ENCODE measurements at places on chromosomes 6 and 20. TPM values are rescaled to one million over a fixed set of nuclear protein-coding genes. Genes with fewer than 3 reads are reported as not detected.

GRCh38 chr20:50048420-50049166 is 64.4 kb downstream of the UBE2V1 start:
- DNase-seq: no peak

SRSF12 gene
- total RNA-seq: 1.7 TPM

DNA sequence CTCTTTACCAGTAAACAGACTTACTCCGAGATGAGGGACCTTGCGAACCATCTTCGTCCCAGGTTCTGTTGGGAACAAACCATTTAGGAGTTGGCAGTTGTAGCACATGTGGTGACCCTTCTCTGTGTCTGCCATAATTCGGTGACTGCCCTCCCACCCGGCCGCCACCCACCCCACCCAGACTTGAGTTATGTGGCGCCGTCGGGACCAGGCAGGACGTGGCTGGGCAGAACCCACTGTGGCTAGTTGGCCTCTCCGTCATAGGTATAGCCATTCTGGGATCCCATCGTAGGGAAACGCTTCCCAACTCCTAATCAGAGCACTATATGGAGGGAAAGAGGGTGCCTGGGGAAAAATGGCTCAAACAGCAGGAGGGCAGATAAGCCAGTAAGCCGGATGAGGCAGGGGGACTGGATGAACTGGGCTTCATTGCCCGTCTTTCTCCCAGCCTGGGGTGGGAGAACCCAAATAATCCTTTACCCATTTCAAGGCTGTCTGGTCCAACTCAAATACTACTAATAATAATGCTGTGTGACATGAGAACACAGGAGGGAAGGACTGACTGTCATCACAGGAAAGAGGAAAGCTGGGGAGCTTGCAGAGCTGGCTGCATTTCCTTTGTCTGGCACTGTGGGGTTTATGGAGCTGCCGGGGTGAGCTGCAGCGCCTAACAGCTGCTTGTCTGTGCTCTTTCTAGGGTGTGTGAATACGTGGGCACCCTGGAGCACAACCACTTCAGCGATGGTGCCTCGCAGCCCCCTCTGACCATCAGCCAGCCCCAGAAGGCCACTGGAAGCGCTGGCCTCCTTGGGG is 73.0 kb upstream of the PBOV1 start:
- DNase-seq: no peak

GRCh38 chr6:56279331-56280080 is 32.1 kb upstream of the COL21A1 start:
- no peak for DNase-seq

TP53INP2 gene
- total RNA-seq: 17.8 TPM

SYTL3 gene
- total RNA-seq: 3.0 TPM

- peak; percentile 50 for DNase-seq
Observed at GRCh38 chr20:3687655-3688054, 5.8 kb upstream of the ADAM33 start.

OOEP gene
- total RNA-seq: not detected

DNA sequence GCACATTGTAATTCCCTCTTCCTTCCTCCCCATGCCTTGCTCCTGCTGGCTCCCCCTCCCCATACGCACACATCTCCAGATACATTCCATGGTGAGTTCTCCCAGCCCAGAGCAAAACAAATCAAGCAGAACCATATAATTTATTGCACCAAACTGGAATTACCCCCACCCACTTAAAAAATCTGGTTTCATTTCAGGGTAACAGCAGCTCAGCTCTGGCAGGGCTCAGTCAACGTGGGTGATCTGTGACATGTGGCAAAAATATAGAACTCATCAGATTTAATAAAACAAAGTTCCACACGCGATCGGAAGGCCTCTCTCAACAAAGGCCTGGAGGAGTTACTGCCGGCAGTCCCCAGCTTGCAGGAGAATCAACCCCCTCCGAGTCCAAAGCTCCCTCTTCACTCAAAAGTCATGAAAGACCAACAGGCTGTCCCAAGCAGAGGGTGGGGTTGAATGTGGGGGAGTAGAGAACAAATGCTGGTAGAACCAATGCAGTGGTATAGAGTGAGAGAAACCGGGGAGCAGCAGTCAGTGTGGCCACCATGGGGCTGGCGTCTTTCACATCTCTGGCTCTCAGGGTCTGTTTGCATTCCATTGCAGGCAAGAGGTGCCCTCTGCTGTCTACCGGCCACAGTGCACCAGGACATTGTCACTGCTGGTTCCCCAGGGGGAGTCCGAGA is 323.3 kb upstream of the NT5E start:
- peak; percentile 34 for DNase-seq

- DNase-seq: peak; percentile 60
Observed at GRCh38 chr6:28896505-28897368, 27.0 kb downstream of the TRIM27 start.

TINAG gene
- total RNA-seq: not detected

DNA sequence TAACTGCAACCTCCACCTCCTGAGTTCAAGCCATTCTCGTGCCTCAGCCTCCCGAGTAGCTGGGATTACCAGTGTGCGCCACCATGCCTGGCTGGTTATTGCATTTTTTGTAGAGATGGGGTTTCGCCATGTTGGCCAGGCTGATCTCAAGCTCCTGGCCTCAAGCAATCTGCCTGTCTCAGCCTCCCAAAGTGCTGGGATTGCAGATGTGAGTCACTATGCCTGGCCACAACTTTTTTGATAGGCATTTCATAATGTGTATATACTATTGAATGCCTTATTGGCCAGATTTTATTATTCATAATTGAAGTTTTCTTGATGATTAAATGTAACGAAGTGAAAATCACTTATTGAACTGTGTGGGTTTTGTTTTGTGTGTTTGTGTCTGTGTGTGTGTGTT is 27.9 kb downstream of the FIG4 start:
- no peak for DNase-seq

CALHM6 gene
- total RNA-seq: 2.5 TPM

NKAIN4 gene
- 2.9 TPM for total RNA-seq

RIPOR2 gene
- 8.8 TPM for total RNA-seq

GRCh38 chr6:150830439-150831165 is 34.9 kb upstream of the MTHFD1L start:
- DNase-seq: no peak

DNA sequence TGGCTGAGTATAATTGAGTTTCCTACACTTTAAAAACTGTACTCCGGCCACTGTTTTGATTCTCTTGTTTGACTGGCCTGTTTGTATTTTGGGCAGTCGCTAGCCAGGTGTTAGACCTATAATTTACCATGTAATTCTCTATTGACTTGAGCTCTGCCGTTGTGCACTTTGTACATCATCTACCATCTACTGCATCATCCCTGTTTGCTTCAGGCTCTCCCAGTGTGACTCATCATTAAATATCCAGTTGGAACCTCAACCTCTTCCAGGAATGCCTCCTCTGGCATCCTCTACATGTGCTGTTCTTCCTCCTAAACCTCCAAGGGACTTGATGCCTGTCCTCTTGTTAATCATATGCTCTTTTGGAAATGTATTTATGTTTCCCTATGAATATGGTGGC is 72.3 kb downstream of the FARS2 start:
- DNase-seq: no peak

- peak; percentile 46 for DNase-seq
Observed at GRCh38 chr20:49447946-49448809, 34.3 kb downstream of the KCNB1 start.

- DNase-seq: no peak
Observed at GRCh38 chr6:119218548-119218947, 131.0 kb downstream of the MAN1A1 start.

HLA-DOA gene
- 3.0 TPM for total RNA-seq

- no peak for DNase-seq
Observed at GRCh38 chr20:62198931-62199330, 16.1 kb downstream of the MTG2 start.

DNA sequence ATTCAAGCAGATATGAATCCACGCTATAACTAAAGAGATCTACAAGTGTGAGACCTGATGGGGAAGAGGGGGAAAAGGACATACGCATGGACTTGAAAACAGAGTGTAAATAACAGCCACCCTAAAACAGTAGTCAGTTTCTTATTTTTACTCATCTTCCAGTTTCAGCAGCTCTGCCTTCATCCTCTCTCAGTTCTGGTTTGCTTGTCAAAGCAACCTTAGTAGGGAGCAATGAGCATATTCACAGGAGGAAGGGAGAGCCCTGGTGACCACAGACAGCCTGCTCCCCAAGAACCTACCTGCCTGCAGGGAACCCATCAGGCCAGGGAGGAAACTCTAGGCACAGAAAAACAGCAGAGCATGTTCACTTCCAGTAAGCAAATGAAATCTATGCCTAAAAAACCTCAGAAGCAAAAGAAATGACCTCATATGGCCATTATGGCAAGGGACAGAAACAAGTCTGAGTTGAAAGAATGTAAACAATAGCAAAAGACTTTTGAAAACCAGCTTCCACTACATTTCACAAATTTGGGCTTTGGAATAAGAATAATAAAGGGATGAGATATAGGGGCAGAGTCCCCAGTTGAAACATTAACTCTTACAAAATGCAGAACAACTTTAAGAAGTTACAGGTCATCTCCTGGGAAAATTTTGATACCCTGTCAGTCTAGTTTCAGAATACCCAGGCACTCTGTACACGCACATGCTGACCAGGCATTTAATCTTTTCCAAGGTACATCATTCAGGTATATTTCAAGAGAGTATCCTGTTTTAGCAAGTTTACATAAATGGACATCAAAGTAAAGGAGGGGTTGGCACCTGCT is 120.8 kb upstream of the BCLAF1 start:
- no peak for DNase-seq

DNA sequence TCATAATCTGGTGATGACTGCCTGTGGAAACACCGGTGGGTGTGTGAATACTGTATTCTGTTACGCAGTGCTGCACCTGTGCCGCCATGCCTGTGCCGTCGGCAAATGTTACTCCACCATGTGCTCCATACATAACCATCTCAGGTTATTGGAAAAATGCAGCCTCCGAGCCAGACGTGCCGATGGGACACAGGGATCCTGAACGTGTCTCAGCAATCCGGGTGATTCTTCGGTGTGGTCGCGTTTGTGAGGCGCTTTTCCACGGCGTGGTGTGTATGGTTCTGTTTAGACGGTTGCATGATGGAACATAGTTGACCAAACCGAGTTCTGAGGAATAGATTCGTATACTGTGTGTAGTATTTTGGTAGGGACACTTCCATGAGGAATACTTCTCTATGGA is 130.3 kb downstream of the SMOC2 start:
- no peak for DNase-seq

DNA sequence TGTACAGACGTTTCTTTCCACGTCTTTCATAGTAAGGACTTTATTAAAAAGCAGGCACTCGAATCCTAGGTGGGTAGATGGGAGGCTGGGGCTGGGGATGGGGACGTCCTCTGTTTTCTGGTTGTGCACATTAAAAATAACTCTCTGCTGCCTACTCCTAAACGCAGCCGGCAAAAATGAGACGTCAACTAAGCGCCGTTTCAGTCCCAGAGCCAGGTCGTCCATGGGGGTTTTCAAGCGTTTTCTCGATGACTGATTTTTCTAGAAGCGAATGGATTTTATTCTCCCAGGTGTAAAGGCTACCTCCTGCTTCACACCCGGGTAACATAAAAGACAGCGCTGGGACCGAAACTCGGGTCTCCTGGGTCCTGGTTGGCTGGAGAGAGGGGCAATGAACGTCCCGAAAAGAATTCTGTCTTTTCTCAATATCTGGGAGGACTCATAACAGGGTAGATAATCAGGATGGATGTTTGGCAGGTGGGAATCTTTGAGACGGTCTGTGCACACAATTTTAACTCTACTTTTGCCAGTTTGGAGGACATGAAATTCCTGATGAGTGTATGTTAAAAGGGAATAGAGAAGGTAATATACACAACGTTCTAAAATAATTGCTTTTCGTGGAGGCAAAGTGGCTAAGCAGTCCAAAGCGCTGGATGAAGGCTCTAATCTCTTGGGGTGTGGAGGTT is 25.2 kb downstream of the GPX6 start:
- DNase-seq: no peak

- no peak for DNase-seq
Observed at GRCh38 chr6:73290435-73290834, 27.4 kb upstream of the KHDC1 start.

CRISP3 gene
- not detected for total RNA-seq

MOXD1 gene
- 8.1 TPM for total RNA-seq

GRCh38 chr6:37624121-37624520 is 73.6 kb downstream of the MDGA1 start:
- DNase-seq: no peak

DNA sequence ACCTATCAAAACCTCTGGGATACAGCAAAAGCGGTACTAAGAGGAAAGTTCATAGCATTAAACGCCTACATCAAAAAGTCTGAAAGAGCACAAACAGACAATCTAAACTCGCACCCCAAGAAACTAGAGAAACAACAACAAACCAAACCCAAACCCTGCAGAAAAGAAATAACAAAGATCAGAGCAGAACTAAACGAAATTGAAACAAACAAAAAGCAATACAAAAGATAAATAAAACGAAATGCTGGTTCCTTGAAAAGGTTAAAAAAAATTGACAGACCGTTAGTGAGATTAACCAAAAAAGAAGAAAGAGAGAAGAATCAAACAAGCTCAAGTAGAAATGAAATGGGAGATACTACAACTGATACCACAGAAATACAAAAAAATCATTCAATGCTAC is 302.3 kb downstream of the RNGTT start:
- no peak for DNase-seq

CCDC170 gene
- 3.3 TPM for total RNA-seq

All from tibial nerve (tissue), 4 donors.